NCI-H226 (cell line): ENCODE measurements at places on chromosomes 6 and 20.

DNA sequence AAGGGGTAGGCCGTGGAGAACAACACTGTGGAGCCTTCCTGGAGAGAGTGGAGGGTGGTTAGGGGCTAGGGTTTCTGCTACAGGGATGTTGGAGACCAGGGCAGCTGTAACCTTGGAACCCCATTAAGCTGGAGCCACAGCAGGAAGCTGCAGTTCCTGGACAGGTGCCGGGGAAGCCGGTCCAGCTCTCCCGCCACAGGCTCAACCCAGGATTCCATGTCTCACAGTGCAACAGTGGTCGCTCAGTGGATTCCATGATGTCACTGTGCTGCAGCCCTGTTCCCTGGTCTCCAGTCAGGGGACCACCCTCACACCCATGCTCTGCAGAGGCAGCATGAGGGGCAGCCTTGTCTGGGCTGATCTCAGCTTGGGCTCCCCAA lies 264.6 kb upstream of the CDYL start:
- no peak for DNase-seq

DNA sequence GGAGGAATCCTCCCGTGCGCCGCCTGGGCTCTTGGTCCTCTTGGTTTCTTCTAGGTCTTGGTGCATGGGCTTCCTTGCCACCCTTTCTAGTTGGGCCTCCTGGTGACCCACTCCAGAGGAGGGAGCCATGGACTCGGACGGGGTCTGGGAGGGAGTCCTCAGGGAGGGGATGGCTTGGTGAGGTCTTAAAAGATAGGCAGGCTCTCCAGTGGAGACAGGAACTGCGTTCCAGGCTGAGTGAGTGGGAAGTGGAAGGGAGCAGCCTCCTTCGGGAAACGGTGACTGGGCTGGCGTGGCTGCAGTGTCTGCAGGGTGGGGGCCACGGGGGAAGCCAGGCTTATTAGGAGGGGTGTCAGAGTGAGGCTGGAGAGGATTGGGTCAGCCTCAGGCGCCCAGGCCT lies 152.8 kb downstream of the GRM4 start:
- DNase-seq: no peak

- DNase-seq: peak; percentile 48
Measured at GRCh38 chr6:151390851-151391470, 398 bp downstream of the ZBTB2 start.

GRCh38 chr6:6820641-6821238 lies 232.2 kb downstream of the LY86 start:
- DNase-seq: no peak

DNA sequence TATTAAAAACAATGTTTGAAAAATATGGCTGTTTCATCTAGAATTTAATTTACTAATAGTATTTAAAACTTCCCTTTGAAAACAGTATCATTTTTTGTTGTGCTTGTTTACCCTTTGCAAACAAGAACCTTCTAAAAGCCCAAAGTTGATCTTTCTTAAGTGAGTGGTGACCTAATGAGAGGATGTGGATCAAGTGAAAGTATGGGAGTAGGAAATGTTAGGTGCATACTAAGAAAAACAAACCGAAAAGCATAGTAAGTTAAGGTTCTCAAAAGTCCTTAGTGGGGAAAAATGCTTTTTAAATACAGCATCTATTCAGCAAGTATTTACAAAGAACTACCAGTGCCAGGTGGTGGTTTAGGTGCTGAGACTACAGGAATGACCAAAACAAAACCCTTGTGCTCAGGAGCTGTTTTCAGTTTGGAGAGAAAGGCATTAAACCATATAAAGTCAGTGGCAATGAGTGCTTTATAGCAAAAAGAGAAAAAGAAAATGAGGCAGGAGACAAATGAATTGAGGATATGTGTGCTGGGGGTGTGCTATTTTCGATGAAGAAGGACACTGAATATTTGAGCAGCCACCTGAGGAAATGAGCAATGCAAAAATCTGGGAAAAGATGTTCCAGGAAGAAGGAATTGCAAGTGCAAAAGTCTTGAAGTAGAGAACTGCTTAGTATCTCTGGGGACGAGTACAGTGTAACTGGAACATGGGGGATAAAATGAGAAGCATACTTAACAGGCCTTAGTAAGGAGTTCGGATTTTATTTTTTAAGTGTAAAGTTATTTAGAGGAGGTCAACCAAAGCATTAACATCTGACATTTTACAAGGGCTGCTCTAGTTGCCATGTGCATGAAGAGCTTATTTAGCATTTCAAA lies 24.0 kb downstream of the RNF146 start:
- no peak for DNase-seq

- peak; percentile 79 for DNase-seq
Measured at GRCh38 chr6:116883005-116883404, 6.0 kb downstream of the RFX6 start.

GRCh38 chr20:7392542-7393206 lies 547.6 kb downstream of the HAO1 start:
- DNase-seq: no peak

GRCh38 chr6:137218473-137218916 lies 690 bp downstream of the IFNGR1 start:
- DNase-seq: no peak

DNA sequence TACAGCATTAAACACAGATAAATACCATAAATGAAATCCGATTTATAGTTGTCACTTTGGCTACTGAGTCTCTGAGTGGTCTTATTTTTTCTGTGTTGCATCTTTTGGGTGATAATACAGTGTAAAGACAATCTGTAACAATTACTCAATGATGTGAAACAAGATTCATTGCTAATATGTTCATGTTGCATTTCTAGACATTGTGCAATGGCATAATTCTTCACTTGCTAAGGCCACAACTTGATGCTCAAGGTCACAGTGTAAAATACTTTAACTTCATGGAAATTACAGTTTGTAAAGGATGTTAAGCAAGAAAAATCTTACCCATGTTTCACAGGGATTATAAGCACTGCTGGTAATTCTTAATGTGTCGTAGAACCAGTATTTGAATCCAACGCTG lies 74.9 kb upstream of the SMLR1 start:
- DNase-seq: no peak

DNA sequence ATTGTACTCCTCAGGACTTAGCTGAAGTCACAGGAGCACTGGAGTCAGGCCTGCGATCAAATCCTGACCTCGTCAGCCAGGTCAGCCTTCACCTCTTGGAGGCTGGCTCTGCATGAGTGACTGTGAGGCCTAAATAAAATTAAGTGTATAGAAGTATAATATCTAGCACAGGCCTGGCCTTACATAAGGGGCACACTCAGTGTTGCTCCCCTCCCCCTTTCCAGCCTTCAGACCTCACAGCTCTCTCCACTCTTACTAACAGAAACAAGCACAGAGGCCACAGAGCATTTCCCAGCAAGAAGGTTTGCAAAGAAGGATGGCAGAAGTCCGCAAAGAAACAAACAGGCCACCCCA lies 84.8 kb downstream of the TRERF1 start:
- no peak for DNase-seq

GRCh38 chr20:39630215-39630908 lies 668.2 kb downstream of the DHX35 start:
- no peak for DNase-seq
